ENCODE measurements at places on chromosomes 6 and 20. TPM values are rescaled to one million over a fixed set of nuclear protein-coding genes. Genes with fewer than 3 reads are reported as not detected.
A peak's percentile ranks its signal among the peaks of the same experiment; 100 is the strongest.

SLC32A1 gene
- not detected for total RNA-seq

DNA sequence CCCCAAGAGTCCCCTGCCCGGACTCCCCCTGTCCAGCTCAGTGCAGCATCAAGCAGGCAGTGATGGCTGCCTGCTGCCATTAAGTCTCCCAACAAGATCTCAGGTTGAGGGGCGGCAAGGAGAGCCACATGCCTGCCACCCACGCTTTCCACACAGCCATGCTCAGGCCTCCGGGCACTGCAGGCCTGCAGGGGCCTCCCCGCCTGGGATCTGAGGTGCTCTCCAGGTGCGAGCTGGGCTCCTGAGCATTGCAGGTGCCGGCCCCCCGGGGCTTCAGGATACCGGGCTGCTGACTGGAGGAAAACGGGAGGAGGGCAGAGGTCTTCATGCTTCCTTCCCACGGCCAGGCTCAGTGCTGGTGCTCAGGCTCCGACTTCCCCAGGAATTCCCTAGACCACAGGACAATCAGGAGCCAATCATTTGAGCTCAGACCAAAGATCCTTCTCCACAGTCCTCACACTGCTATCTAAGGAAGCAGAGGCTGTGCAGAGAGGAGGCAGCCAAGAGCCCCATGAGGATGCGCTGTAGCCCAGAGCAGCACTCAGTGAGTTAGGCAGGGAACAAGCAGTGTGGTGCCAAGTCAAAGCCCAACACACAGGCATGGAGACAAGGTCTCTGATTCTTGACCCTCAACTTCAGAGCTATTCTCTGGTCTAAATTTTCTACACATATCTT lies 52.7 kb downstream of the PYGB start:
- no peak overlapping the region for H3K27ac ChIP-seq
- no peaks in the 10 kb centered on the region for H3K36me3 ChIP-seq
- H3K27me3 ChIP-seq = no peaks in the 10 kb centered on the region
- no peak overlapping the region for H3K4me3 ChIP-seq
- no peaks in the 10 kb centered on the region for H3K4me1 ChIP-seq

DNA sequence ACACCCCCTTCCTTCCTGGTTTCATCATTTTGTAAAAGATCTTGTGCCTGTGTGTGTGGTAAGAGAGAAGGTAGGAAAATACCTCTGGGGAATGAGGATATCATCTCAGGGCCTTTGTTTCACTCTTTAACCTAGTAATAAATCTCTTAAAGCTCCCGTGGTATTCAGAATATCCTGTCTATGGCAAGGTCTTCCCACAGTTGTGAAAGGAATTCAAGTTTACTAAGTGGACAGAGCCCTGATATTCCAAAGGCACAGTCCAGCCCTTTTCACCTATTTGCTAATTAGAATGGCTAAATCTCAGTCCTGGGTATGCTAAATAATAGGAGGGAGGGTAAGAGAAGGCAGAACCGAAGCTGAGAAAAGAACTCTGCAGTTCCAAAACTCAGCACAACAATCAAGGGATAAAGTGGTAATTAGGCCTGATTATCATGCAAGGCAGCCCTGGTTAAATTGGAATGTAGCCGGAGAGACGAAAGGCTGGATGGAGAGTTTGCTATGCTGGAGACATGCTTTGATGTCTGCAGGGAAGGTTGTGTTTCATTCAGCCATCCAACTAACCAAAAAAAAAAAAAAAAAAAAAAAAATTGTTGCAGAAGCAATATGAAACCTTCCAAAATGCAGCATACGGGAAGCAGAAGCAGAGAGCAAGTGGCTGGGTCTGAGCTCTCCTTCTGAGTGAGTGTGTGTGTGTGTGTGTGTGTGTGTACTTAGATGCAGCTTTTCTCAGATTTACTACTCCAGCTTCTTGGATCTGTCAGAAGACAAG lies 28.5 kb upstream of the PIM1 start:
- H3K4me3 ChIP-seq = peak overlapping the region; percentile 57
- no peaks in the 10 kb centered on the region for H3K27me3 ChIP-seq
- H3K4me1 ChIP-seq = peaks cover 64% of the 10 kb centered on the region
- no peak for DNase-seq

GRCh38 chr6:135144673-135145062 lies 36.4 kb upstream of the MYB start:
- no peak overlapping the region for H3K4me3 ChIP-seq
- no peak for DNase-seq
- H3K27ac ChIP-seq = no peak overlapping the region

PTPRK gene
- total RNA-seq = 63.4 TPM

GRCh38 chr20:33576432-33577125 lies 85.5 kb upstream of the C20orf144 start:
- H3K4me1 ChIP-seq = peaks cover 54% of the 10 kb centered on the region
- DNase-seq = no peak
- no peak overlapping the region for H3K4me3 ChIP-seq
- no peak overlapping the region for H3K27ac ChIP-seq
- H3K27me3 ChIP-seq = no peaks in the 10 kb centered on the region

TMEM217 gene
- total RNA-seq = 1.1 TPM

CRIP3 gene
- total RNA-seq = 1.1 TPM

- peaks cover under 1% of the 10 kb centered on the region for H3K36me3 ChIP-seq
- H3K27ac ChIP-seq = peak overlapping the region; percentile 53
- no peak for DNase-seq
- H3K4me1 ChIP-seq = peaks cover 40% of the 10 kb centered on the region
Observed at GRCh38 chr20:62031462-62032092, 34.1 kb downstream of the TAF4 start.

DNA sequence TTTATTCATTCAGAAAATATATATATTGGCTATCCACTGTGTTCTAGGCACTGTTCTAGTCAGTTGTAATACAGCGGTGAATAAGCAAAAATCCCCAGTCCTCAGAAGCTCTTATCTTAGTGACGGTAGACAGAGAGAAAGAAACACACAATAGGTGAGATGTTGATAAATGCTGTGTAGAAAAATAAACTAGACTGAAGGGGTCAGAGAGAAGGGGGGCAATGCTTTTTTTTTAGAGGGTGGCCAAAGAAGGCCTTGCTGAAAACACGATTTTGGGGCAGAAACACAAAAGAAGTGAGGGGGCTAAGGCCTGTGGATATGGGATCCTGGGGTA lies 68.0 kb upstream of the MBOAT1 start:
- no peak for DNase-seq
- peaks cover 3% of the 10 kb centered on the region for H3K36me3 ChIP-seq
- no peak overlapping the region for H3K27ac ChIP-seq
- peaks cover 8% of the 10 kb centered on the region for H3K4me1 ChIP-seq

DNA sequence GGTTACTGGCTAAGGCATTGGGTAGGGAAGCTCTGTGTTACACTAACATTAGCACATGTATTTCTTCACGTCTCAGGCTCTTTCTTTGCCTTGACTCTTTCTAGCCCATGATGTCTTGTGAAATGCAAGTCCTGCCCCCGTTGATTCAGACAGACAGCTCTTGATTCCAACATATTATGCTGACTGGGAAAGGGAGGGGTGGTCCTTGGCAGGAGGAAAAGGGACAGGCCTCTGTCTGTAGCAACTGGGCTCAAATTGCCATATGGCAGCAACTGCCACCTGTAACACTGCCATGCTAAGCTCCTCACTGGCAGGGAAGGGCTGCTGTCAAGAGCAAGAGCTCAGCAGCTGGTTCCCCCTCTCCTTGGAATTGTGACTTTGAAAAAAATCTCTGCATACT lies 5.7 kb upstream of the KCNK15 start:
- peaks cover 45% of the 10 kb centered on the region for H3K27me3 ChIP-seq
- DNase-seq = no peak
- H3K4me1 ChIP-seq = peaks cover 10% of the 10 kb centered on the region

SLC17A9 gene
- total RNA-seq = 3.9 TPM

DNA sequence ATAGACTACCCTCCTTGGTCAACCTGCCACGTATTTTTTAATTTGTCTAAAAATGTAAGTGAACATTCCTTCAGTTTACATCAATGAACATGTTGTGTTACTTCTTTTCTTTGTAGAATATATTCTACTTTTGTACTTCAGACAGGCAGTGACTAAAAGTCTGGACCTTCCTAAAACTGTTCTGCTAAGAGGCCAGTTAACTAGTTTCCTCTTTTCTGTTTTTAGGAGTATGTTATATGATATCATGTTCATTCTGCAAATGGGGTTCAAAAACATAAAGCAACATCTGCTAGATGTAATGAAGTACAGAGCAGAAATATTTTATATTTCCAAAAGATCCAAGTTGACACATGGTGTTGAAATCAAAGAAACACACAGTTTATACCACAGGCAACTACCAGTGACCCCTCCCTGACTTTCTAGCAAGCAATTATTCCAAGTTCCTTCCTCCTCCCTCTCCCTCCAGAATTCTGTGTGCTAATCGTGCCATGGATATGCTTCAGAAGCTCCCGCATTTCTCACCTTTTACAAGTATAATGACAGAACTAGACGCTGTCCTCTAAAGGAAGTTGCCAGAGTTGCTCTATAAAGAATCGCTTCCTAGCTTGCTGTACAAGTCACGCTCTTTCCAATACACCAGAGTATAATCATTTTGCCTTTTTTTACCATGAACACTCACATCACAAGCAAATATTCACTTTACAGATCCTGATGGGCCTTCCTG lies 64.7 kb downstream of the ARHGAP18 start:
- H3K27me3 ChIP-seq = no peaks in the 10 kb centered on the region
- peak overlapping the region; percentile 52 for H3K27ac ChIP-seq
- peak overlapping the region; percentile 48 for H3K4me3 ChIP-seq
- no peaks in the 10 kb centered on the region for H3K36me3 ChIP-seq

DNA sequence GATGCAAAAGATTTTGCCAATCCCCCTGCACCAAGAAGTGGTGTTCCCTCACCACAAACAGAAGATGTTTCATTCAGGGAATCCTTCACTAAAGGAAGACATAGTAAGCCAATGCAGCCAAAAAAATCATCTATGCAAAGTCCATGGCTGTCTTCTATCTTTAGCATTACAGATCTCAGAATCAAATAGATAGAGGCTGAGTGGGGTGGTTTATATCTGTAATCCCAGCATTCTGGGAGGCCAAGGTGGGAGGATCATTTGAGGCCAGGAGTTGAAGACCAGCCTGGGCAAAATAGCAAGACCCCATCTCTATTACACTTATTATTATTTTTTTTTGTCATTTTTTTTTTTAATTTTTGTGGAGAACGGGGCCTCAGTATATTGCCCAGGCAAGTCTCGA lies 32.9 kb upstream of the ZNF217 start:
- H3K27me3 ChIP-seq = no peaks in the 10 kb centered on the region
- peaks cover 23% of the 10 kb centered on the region for H3K4me1 ChIP-seq
- DNase-seq = no peak
- no peak overlapping the region for H3K27ac ChIP-seq
- H3K36me3 ChIP-seq = no peaks in the 10 kb centered on the region

TDP2 gene
- total RNA-seq = 44.1 TPM

GRCh38 chr6:67883500-67884366 lies 751.3 kb upstream of the ADGRB3 start:
- no peak overlapping the region for H3K4me3 ChIP-seq
- H3K27me3 ChIP-seq = no peaks in the 10 kb centered on the region
- H3K36me3 ChIP-seq = no peaks in the 10 kb centered on the region
- H3K4me1 ChIP-seq = no peaks in the 10 kb centered on the region

SPINT4 gene
- total RNA-seq = not detected

KIF25 gene
- total RNA-seq = not detected

SRXN1 gene
- 25.4 TPM for total RNA-seq

- no peaks in the 10 kb centered on the region for H3K27me3 ChIP-seq
- H3K4me1 ChIP-seq = no peaks in the 10 kb centered on the region
- H3K27ac ChIP-seq = no peak overlapping the region
Observed at GRCh38 chr6:24284006-24284405, 73.9 kb downstream of the DCDC2 start.

BPIFB4 gene
- total RNA-seq = not detected

- no peaks in the 10 kb centered on the region for H3K27me3 ChIP-seq
- H3K27ac ChIP-seq = no peak overlapping the region
- peaks cover 4% of the 10 kb centered on the region for H3K36me3 ChIP-seq
Observed at GRCh38 chr6:140401761-140402160, 1027.3 kb upstream of the CITED2 start.

GRCh38 chr6:30617565-30618269 lies at the start of gene MRPS18B:
MRPS18B (plus strand) TSS chr6:30617840; CDS start chr6:30617866, 26 bp downstream.
- H3K36me3 ChIP-seq = peaks cover 30% of the 10 kb centered on the region
- peak; percentile 95 for DNase-seq
- H3K4me1 ChIP-seq = peaks cover 29% of the 10 kb centered on the region
- peak within 1 kb of the TSS; percentile 100 for H3K27ac ChIP-seq

DNA sequence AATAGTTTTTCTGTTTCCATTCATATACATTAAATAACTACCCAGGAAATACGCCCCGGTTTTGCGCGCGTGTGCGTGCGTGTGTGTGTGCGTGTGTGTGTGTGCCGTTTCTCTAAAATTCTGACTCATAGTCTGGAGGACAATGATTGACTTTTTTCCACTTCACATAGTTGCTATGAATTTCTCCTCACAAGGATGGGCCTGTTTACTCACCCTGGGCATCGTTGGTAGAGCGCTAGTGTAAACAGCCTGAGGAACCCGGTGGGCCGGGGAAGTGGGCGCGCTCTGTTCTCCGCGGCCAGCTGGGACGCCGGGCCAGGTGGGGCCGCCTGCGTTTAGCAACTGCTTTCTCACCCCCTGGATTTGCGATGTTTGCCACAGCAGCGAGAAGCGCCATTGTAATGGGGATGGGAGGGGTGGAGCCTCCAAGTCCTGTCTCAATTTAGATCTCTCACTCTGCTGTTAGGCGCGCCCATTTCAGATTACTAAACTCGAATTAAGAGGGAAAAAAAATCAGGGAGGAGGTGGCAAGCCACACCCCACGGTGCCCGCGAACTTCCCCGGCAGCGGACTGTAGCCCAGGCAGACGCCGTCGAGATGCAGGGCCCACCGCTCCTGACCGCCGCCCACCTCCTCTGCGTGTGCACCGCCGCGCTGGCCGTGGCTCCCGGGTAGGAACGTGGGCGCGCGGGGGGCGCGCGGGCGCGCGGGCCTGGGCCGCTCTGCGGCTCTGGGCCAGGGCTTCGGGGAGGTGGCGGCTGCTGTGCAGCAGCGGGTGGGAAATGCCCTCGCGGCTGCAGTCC lies at the start of gene CD109:
Gene CD109 (plus strand): TSS at position 585 of the 803 bp plus-strand sequence. CDS start 13 bp downstream, at position 598.
- peaks cover 25% of the 10 kb centered on the region for H3K27me3 ChIP-seq
- H3K4me1 ChIP-seq = no peaks in the 10 kb centered on the region
- no peaks in the 10 kb centered on the region for H3K36me3 ChIP-seq
- peak within 1 kb of the TSS; percentile 85 for H3K4me3 ChIP-seq
- DNase-seq = peak; percentile 72

DNA sequence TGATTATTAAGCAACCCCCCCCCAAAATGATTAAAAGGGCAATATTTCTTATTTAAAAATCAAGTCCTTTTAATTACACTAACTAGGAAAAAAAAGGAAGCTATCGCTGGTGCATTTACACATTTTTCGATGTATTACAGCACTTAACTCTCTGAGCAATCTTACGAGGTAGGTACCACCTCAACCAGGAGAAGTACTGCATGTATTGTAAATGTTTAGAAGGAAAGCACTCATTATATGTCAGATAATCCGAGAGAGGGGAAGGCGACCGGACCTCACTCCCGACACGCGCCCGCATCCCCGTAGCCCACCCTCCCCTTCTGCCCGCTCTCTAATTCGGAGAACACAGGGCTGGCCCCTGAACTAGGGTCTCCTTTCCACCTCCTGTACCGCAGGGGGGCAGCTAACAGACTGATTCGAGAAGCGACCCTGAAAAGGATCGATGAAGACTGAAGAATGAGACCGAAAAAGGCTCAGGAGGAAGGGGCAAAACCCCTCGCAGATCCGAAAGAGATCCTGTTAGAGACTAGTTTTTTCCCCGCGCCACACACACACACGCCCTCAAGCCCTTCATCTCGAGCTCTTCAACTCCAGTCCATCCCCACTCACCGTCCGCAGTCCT lies 337 bp downstream of the ESF1 start:
- H3K4me3 ChIP-seq = peak overlapping the region; percentile 100
- peaks cover 19% of the 10 kb centered on the region for H3K36me3 ChIP-seq
- peak overlapping the region; percentile 95 for H3K27ac ChIP-seq

- no peak overlapping the region for H3K4me3 ChIP-seq
- H3K27ac ChIP-seq = no peak overlapping the region
- H3K36me3 ChIP-seq = no peaks in the 10 kb centered on the region
- no peak for DNase-seq
Observed at GRCh38 chr6:120671519-120671918, 662.8 kb downstream of the TBC1D32 start.

BTN1A1 gene
- 0.36 TPM for total RNA-seq

TGIF2 gene
- total RNA-seq = 43.5 TPM
